Activated CD4-positive, alpha-beta T cell treated with anti-CD3 and anti-CD28 coated beads, Interleukin-2, amount 10 ng/mL, durations not matched to agents 24 days and 14 days (primary cell): ENCODE measurements at places on chromosomes 6 and 20. TPM values are rescaled to one million over a fixed set of nuclear protein-coding genes. Genes with fewer than 3 reads are reported as not detected.
A peak's percentile ranks its signal among the peaks of the same experiment; 100 is the strongest.

DNA sequence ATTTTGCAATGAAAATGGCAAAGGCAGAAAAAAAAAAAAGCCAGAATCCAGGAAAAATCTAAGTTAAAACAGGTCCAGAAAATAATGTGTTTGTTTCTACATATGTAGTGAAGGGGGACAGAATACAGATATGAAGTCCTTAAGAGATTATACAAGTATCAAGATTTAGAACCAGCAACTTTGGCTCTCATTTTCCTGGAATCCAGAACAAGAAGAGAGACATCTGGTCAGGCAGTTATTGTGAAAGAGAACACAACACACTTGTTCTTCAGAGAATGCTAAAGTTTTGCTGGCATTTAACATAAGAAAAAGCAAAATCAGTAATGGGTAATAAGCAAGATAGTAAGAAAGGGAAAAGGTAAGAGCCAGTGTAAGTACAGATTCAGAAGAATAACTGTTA, 21.1 kb downstream of the BAG2 start:
- DNase-seq: no peak

- DNase-seq: no peak
Observed at GRCh38 chr6:152063170-152063921, 255.9 kb downstream of the ESR1 start.

DNA sequence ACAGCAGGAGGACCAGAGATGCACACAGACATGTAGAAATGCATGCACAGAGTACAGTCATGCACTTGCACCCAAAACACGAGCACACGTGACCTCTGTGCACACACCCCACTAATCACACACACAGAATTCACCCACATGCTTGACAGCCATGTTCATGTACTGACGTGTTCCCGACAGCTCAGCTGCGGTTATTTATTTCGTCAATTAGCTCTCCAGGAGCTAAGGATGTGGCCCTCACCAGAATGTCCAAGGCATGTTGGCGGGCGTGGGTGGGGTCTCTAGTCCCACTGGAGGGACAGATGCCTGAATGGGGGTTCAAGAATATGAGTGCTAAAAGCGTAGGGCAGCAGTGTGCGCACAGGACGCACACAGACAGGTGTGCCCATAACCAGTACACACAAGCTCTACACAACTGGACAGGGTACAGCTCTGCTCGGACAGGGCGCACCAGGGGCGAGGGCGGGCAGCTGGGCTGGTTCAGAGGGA, 571 bp upstream of the PRPF6 start:
- DNase-seq: no peak

The HLA-DMB gene
- 0.75 and 0.80 TPM in 2 replicates for total RNA-seq

DNA sequence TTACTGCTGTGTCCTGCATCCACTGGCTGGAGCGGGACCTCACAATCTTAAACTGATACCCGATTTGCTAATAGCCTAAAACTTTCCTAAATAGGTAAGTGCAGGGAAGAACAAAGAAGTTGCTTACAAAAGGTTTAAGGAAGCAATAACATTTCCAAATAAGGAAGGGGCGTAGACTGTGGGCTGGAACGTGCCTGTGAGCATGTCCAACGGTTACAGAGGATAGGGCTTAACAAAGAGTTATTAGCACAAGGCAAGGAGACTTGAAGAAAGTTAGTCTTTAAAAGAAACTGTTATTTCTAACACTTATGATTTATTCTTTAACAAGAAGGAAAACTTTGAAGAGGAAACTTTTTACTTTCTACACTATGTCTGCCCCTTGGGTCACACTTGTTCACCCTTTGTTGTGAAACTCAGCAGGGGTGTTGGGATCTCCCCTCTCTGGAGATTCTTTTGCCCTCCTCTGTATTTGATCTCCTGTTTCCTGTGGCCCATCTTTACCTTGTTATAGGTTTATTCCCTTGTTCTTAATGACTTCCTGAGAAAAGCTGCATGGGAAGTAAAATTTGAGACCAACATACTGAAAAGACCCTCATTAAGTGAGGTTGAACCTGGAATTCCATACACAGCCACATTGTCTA, 28.7 kb downstream of the KAT14 start:
- no peak for DNase-seq

GRCh38 chr6:89034586-89035251, 45.8 kb upstream of the PNRC1 start:
- no peak for DNase-seq

DNA sequence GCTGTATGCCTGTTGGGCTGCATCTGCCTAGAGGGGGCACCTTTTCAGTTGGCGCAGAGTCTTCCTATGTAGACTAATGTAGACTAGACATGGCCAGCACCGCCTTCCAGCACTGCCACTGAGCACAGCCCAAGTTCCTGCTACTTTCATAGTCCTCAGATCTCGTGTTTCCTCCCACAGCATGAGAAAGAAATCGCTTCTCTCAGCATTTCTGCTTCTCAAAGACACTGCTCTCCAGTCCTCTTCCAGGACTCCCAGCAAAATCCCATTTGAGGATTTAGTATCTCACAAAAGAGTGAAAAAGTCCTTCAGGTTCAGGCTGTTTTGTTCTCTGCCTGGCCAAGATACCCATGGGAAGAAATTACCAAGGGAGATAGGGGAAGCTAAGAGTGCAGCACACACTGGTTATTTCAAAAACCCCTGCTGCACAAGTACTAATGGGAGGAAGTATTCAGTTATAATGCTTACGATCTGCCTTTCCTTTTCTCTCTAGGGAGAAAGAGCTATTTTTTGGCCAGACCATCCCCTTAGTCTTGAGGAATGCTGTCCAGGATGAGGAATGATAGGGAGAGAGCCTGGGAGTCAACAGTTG, 35.7 kb downstream of the OGFRL1 start:
- no peak for DNase-seq

The RAET1L gene
- not detected in 2 replicates for total RNA-seq

DNA sequence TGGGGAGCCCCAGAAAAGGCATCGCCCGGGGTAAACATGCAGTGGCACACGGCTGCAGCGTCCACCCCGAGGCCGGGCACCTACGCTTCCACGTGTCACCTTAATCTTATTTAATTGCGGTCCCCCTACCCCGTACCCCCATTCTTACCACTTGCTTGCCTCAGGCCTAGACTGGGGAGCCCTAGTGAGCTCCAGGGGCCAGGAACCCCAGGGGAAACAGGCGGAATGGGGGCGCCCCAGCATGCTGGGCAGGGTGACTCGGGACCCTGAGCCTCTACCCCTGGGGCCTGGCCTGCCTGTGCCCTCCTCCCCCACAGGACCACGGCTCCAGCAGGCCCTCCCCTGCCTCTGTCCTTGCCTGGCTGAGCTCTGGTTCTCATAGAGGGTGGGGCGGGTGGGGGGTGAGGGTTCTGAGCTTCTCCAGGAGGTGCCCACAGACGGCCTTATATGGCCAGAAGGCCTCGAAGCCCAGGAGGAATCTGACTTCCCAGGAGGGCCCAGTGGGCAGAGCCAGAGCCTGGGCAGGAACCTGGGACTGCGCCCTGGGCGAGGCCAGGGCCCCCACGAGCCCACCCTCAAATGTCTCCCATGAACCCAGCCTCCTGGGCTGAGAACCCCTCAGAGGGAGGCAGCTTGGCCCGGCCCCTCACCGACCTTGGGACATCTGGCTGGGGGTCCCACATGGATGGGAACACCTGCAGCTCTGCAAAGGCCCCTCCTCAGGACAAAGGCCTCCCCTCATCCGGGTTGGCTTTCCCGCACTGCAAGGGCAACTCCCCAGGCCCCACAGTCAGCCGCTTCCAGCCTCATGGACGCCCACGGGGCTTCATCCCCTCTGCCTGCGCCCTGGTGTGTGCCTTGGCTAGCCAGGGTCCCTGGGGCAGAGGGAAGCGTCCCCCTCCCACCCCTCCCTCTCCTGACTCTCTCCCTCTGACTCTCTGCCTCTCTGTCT, 5.2 kb upstream of the LAMA5 start:
- no peak for DNase-seq

- DNase-seq: no peak
Observed at GRCh38 chr6:111576291-111576690, 29.4 kb downstream of the TRAF3IP2 start.

DNA sequence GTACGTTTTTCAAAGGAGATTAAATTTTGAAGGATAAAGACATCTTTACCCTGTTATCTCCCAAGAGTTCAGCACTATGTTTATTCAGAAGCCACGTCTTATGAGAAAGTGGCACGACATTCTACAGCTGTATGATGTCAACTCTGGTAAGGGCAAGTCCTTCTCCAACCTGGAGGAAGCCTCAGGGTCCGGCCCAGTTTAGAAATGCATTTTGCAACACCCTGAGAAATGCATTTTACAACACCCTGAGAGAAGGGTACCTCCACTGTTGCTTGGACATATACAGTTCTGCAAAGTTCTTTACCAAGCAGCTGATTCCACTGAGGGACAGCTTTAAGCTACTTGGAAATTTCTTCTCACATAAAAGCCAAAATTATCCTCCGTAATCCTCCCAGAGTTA, 17.5 kb downstream of the NAPB start:
- peak; percentile 20 for DNase-seq

- no peak for DNase-seq
Observed at GRCh38 chr20:17987988-17988387, 19.2 kb downstream of the MGME1 start.

GRCh38 chr6:122838060-122838780, 49.2 kb downstream of the SMPDL3A start:
- DNase-seq: no peak

- DNase-seq: peak; percentile 62
Observed at GRCh38 chr6:131116755-131117360, 18.4 kb upstream of the AKAP7 start.

DNA sequence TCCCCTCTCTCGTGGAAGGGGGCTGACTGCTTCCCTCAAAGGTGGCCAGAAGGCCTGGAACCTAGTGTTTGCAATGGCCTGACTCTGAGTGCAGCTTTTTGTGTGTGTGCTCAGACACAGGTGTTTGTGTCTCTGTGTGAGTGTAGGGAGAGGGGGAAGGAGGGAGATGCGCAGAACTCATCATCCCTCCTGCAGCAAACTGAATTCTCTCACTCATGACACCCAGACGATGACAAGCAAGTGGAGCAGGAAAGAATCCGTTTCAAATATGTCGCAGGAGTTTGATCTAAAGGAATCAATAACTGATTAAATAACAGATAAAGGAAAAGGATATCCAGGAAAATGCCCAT, 101.4 kb downstream of the TNFAIP3 start:
- DNase-seq: peak; percentile 57

The GPSM3 gene
- 81.1 and 82.4 TPM in 2 replicates for total RNA-seq

DNA sequence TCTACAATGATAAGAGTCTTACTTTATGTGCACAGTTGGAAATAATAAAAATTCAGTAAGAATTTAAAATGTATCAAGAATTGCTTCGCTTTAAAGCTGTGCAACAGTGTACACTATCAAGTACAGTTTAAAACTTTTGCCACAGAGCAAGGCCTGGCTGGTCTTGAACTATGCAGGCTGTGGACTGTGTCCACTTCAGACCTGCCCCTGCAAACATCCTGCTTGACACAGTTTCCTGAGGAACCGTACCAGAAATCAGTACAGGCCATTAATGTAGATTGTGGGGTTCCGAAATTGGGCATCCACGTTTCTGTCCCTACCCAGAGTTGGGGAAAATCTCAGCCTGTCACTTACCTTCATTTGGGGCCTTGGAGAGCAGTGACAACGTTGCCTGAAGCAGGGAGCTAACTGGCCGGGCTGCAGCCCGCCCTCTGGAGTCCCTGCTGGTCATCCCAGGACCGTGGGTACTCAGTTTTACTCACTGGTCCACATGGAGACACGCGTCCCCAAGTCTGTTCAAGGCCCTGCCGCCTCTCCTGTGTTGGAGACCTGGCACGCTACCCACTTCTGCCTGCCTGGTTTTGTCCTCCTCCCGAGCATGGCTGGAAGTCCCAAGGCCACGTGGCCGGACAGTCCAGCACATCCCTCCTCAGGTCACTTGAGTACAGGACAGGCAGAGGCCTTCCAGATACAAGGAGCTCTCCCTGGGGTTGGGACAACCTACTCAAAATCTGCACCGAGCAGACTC, 8.4 kb downstream of the NINL start:
- DNase-seq: no peak

DNA sequence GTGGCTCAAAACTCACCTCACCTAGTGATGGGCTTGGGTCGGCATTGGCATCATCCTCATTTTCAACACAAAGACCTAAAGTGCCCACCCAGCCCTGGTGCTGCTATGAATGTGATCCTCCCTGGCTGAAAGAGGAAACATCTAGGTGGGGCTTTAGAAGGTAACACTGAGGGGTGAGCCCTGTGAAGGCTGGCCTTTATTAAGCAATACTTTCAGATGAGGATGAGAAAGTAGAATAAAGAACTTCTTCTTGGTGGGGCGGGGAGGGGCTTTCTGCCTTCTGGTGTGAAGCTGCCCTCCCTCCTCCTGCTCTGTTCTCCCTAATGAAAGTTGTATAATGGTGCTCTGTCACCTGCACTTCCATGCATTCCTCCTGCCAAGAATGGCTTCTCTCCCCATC, 133.0 kb upstream of the TRAF3IP2 start:
- no peak for DNase-seq

The RBBP8NL gene
- total RNA-seq: not detected in 2 replicates

- DNase-seq: no peak
Observed at GRCh38 chr20:58723628-58723984, 31.0 kb downstream of the NPEPL1 start.

DNA sequence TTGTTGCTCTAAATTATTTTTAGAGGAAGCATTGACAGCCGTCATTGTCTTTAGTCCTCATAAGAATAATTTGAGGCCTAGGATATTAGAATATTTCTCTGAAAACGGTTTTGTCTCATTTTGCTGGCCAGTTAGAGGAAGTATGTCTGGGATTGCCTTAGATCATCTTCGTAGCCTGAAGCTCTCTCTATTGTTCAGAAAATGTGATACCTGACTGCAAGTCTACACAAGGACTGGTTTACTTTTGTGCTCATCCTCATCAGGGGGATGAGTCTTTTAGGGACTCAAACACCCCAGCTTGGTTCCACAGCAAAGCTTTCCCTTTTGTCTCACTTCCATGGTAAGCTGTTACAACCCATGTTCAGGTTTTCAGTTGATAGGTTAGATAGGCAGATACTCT, 141.8 kb downstream of the FARS2 start:
- DNase-seq: no peak

- DNase-seq: peak; percentile 61
Observed at GRCh38 chr6:145214570-145214969, 520.8 kb downstream of the EPM2A start.

DNA sequence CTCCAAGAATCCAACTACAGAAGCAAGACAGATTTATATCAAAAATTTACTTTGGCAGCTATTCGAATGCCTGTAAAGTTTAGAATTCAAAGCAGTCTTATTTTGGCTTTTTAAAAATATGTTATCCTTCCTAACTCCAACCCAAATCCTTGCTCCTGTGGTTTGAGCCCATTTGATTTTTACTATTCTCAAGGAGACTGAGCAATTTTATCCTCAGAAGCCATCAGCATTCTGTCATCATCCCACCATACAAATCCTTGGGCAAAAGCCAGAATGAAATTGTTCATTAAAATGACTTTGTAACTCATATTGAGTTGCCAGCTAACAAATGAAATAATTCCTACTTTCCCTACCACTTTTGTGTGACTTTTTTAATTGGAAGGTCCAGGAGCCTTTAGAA, 392.8 kb downstream of the ADGRB3 start:
- no peak for DNase-seq

The HS3ST5 gene
- total RNA-seq: not detected in 2 replicates

The CDKAL1 gene
- 28.5 and 29.1 TPM in 2 replicates for total RNA-seq

The CLPSL2 gene
- total RNA-seq: not detected in 2 replicates

DNA sequence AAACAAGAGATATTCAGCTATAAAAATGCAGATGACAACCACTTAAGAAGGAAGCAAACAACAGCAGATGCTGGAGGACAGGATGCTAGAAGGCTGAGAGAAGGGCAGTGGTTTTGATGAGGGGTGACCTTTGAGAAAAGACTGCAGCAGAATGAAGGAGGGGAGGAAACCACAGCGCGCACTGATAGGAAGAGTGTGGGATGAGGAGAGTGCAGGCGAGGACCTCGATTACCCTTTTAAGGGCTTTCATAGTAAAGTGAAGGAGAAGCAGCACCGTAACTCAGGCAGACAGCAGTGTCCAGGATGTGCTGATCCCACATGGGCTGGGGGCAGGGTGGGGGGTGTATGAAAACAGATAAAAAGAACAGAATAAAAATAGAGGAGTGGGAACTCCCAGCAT, 19.2 kb downstream of the ZBTB2 start:
- DNase-seq: peak; percentile 74
